ENCODE measurements at places on chromosomes 5 and 9.

- DNase-seq, result no peak
Observed at GRCh38 chr9:33273266-33273971, 8.6 kb downstream of the CHMP5 start.

DNA sequence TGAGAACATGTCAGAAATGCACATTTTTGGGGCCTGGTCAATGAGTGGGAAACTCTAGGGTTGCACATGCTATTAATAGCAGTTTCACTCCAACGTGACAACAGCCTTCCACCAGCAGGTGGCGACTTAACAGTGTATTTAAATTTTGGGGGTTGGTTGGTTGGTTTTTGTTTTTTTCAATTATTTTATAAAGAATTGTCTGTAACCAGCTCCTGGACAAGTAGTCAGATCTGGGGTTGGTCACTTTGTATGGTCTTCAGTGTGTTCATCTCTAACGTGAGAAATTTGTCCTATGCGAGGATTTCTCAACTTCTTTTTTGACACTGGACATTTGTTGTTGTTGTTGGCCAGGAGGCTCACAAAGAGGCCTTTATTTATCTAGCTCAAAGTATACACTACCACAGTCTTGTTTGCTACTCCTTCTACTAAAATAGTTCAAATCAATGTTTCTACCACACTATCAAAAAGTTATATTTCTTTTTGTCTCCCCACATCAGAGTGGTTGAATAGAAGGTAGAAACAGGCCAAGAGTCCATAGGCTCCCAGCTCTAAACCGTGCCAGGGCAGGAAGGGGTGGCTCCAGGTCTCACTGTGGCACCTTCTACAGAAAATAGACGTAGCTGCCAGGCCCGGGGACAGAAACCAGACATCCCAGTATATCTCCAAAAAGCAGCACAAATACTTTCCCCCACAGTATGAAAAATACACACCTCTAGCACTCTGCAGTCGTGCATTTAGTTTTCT, 110.4 kb downstream of the TRPM6 start:
- DNase-seq, result peak; percentile 33

GRCh38 chr5:89457411-89458331, 574.7 kb upstream of the MEF2C start:
- no peak for DNase-seq

DNA sequence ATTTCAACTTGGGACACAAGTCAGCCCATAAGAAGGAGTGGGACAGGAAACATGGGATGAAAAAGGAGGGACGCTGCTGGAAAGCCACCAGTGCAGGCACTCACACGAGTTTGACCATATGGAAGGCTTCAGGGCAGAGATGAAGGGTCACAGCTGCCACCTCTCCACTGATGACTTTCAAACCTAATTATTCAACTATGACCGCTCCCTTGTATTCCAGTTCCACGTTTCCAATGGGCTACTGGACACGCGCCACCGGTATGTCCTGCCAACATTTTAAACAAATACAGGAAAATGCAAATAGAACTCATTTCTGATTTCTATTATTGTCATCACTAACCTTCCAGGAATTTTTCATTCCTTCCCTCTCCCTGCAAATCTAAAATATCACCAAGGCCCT, 134.7 kb downstream of the SLC1A3 start:
- no peak for DNase-seq

DNA sequence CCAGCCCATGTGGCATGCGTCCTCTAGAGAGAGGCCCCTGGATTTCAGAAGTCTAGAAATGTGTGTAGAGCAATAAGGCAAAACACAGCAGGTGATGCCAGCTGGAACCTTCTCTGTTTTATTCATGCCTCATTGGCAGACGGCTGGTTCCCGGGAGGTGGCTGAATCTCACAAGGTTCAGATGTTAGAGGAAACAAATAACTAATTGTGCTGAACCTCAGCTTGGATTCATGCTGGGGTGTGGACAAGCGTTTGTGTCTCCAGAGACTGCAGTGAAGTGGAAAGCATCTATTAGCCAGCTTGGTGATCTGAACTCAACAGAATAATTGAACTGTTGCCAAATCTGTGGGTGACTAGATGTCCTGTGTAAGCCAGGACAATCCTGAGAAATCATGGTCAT, 131.1 kb upstream of the NR4A3 start:
- DNase-seq, result no peak

GRCh38 chr9:134364391-134365114, 38.3 kb downstream of the RXRA start:
- DNase-seq, result no peak

- DNase-seq, result no peak
Observed at GRCh38 chr5:179267671-179268083, 77.6 kb downstream of the ADAMTS2 start.

DNA sequence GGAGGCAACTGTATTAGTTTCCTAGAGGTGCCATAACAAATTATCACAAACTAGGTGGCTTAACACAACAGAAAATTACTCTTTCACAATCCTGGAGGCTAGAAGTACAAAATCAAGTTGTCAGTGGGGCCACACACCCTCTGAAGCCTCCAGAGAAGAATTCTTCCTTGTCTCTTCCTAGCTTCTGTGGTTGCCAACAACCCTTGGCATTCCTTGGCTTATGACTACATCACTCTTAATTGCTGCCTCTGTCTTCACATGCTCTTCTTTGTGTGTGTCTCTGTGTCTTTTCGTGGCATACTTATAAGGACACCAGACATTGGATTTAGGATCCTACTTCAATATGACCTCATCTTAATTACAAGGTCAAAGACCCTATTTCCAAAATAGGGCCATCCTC, 327.5 kb downstream of the CHSY3 start:
- no peak for DNase-seq

- DNase-seq, result no peak
Observed at GRCh38 chr5:141040093-141040770, 10.9 kb upstream of the PCDHB1 start.

- no peak for DNase-seq
Observed at GRCh38 chr9:38443181-38443580, 18.9 kb upstream of the IGFBPL1 start.

DNA sequence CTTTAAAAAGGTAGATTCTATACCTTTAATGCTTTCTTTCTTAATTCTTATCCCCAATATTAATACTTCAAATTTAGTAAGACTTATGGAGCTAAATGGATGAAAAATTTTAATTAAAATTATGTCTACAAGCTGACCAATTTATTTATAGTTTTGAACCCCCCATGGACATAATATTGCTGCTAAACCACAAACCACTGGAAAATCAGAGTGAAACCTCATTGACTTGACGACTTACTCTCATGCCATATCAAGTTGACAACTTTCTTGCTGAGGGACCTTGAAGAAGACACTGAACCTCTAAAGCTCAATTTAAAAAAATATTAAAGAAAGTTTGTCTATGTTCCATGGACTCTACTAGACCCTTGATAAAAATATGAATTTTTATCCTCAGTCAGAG, 653.7 kb downstream of the TLE1 start:
- DNase-seq, result no peak

GRCh38 chr9:115671236-115671962, 482.2 kb upstream of the PAPPA start:
- DNase-seq, result no peak

Measured in T-helper 2 cell treated with Interferon-gamma antibody and Interleukin-4, amounts not matched to agents 5 μg/mL and 100 μg/mL, for 36 hours (primary cell).